T-helper 1 cell (primary cell): ENCODE measurements at places on chromosomes 4 and X.

- DNase-seq, result no peak
Measured at GRCh38 chr4:77141964-77142645, 14.9 kb upstream of the CCNG2 start.

- DNase-seq, result no peak
Measured at GRCh38 chrX:6568031-6568430, 33.1 kb upstream of the VCX3A start.

DNA sequence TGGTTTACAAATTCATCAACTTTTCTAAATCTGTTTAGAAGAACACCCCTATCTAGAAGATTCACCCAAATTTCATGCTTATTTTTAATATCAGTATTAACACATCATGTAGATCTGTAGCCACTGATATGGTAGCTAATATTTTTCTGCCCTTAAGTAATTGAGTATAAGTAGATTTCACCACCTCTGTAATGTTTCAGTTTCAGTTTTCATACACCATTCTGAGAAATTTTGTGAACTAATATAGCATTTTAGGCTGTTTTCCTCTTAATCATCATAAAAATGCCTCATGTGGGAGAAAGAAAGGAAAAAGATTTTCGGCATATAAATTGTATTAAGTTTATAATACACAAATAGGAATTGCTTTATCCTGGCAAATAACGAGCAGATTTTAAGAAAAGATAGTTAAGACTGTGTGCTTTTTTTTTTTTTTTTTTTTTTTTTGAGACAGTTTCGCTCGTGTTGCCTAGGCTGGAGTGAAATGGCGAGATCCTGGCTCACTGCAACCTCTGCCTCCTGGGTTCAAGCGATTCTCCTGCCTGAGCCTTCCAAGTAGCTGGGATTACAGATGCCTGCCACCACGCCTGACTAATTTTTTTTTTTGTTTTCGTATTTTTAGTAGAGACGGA, 21.4 kb upstream of the RBPJ start:
- DNase-seq, result peak; percentile 44

- no peak for DNase-seq
Measured at GRCh38 chrX:6053141-6053540, 175.5 kb downstream of the NLGN4X start.

DNA sequence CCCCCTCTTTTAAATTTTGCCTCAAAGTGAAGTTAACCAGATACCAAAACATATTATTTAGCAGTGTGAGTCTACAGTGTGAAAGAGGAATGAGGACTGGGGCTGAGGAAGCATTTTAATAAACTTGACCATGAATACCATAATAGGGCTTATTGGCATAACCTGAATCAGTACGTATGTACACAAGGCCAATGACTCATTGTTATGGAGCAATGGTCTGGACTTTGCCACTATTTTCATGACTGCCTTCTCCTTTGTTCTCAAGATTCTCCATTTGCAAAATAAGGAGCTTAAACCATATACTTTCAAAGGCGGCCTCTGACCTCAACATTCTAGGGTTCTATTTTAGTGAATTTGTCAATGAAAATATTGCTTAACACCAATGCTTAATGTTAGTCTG, 102.8 kb upstream of the OR13H1 start:
- no peak for DNase-seq

DNA sequence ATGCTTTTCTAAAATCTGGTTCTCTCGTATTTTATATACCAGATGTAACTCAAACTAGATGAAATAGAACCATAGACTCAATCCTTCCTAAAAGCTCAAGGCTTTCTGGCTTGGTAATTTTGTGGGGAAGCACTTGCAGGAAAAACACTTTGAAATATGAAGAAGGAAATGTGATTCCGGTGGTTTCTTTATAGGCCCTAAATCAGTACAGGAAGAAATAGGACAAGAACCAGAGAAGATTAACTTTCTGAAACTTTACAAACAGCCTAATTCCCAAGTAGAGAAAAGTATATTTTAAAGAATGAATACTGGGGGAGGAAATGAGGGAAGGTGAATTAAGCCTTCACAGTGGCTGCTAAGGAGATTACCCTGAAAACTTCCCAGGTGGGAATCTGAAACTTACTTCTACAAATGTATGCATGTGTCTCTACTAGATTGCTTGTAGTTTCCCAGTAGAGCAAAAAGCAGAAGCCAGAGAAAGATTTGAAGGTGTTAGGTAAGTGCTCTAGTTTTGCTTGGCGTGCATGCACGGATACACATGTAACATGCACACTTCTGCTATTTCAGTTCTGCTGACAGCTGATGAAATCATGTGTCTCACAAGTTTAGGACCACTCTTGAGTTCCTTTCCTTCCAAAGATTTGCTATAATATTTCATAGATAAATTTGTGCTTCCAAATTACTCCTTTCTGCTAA, 92.1 kb downstream of the AFF1 start:
- DNase-seq, result no peak

DNA sequence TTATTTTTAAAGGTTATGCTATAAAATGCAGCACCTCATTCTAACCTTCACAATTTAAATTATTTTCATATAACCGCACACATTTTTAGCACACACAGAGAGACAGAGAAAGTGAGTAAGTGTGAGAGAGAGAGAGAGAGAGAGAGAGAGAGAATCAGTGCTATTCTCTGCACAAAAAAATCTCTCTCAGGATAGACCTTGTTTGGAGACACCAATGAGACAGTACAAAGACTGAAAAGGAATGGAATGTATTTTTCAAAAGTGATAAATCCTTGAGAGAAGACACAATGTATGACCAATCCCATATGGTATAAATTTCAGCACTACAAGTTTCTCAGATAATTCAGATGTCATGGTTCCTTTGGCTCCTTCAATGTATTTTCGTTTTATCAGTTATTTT, 132.1 kb upstream of the PCDH18 start:
- DNase-seq, result no peak

DNA sequence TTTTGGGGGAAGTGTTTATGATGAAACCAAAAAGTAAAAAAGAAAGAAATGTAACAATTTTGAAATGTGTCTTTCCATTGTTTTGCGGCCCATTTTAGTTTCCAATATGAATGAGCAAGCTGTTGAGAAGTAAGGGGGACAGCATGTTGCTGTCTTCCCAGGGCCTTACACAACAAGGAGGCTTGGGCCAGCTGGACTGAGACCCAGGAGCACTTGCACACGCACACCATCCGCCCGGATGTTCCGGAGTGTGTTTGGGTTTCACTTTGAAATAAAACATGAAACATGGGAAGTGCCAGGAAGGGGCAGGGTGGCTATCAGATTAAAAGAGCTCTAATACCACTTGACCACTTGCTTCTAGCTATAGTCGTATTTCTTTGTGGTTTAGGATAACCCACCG, 144.4 kb downstream of the NHS start:
- DNase-seq, result no peak

GRCh38 chrX:120014354-120015130, 62.9 kb downstream of the RHOXF2B start:
- no peak for DNase-seq

DNA sequence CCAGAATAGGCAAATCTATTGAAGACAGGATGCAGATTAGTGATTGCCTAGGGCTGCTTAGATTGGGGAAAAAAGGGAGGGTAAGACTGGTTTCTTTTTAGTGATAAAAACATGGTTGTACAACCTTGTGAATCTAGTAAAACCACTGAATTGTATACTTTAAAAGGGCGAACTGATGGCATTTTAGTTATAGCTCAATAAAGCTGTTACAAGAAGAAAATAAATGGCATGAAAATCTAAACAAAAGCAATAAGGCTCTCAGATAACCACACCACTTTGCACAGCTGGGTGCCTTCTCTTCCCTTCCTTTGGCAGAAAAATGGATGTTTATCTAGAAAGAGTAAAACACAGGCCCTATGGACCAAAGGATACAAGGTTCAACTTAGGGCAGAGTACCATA, 69.6 kb downstream of the F9 start:
- no peak for DNase-seq
